BJ (cell line): ENCODE measurements at places on chromosomes 5 and 9. TPM values are rescaled to one million over a fixed set of nuclear protein-coding genes. Genes with fewer than 3 reads are reported as not detected.

Gene PCDHB9
- 0.22 and 0.49 TPM in 2 replicates for polyA plus RNA-seq

Gene FBXO38
- polyA plus RNA-seq, result 19.3 and 36.3 TPM in 2 replicates

Gene ROPN1L
- polyA plus RNA-seq, result 0.54 TPM in 2 replicates

DNA sequence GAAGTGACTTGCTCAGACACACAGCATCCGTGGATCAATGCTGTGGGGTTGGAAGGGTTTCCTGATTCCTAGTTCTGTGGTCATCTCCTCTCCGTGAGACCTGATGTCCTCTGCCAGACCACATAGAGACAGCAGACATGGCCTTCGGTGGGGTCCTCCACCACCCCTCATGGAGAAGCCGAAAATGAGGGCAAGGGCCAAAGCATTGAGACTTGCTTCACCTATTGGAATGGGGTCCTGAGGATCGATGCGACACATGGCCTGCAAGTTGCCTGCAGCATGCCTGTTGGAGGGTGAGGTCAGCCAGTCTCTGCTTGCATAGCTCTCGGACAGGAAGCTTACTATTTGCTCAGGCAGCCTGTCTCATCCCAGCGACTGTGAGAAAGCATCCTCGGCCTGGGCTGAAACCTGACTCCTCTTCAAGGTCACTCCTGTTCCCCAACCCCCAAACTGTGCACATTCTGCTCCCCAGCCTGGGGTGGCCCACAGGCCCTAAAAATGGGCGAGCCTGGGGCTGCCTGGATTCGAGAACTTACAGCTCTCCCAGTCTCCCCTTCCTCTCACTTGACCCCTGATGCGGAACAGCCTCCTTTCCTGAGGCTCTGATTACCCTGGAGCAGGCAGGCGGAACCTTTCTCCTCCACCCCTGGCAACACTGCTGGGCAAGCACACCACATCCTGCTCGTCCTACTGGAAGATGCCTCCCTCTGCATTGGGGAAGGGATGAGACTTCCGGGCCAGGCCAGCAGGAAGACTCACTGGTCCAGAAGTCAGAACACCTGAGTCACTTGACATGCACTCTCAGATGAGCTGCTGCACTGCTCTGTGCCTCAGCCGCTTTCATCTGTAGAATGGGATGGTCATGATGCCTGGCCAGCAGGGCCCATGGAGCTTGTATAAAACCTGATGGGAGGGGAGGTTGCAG, 186.9 kb downstream of the RGS3 start:
- no peak for DNase-seq

DNA sequence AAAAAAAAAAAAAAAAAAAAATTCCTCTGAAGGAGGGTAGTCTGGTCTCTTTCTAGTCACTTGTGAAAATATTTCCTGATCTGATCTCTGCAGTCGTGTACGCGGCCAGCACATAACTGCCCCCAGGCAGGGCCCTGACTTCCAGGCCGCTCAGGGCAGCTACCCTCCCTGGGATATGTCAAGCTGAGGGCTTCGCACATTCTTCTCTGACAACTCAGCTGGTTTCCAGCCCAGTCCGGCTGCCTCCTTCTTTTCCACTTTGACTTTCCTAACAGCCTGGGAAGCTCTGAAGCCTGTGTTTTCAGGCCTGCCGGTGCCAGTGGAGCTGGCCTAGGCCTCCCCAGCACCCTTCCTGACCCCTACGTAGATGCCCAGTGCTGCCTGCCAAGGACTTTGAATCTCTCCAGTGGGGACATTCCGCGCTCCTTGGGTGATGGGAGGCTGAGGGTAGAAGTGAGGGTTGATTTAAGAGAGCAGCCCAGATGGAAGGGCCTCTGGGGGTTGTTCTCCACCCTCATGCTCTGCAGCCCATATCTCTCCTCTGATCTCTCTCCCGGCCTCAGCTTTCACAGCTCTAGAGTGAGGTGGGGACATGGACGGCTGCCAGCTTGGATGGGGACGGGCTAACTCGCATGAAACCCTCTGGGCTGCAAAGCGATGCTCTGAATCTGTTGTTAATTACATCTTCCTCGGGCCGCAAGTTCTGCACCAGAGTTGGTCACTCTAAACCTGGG, 20.7 kb downstream of the COL5A1 start:
- DNase-seq, result peak; percentile 90

DNA sequence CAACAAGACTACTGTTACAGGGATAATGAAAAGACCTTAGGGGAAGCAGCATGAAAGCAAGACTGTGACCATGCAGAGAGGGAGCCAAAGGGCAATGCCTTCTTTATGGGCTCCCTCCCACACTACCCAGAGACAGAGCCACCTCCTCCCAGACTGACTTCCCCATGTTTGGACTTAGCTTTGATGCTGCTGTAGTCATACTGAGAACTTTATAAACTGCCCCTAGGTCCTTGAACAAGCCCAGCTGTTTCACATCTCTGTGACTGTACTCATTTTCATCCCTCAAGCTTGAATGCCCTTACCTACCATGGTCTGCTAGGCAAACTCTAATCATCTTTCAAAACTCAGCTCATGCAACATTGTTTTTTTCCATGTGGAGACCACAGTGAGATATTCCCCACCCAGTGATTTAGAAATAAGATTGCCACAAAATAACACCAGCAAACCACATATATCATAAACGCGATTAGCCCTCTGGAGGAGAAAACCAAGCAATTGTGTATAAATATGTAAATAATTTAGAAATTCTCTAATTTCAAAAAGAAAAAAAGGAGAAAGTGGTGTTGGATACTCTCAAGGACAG, 23.4 kb upstream of the FAM169A start:
- DNase-seq, result no peak

- peak; percentile 33 for DNase-seq
Measured at GRCh38 chr5:72470826-72471225, 36.4 kb downstream of the ZNF366 start.

DNA sequence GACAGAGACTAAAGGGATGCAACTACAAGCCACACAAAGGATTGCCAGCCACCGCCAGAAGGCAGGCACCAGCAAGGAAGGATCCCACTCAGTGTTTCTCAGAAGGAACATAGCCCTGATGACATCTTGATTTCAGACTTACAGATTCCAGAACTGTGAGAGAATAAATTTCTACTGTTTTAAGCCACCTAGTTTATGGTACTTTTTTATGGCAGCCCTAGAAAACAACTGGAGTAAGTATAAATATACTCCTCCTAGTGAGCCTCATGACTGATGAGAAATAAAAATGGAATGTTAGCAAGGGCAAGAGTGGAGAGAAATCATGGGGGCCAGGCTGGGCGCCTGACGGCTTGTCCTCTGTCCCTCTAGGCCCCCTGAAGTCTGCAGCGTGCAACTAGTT, 307.3 kb downstream of the PIK3R1 start:
- peak; percentile 52 for DNase-seq

GRCh38 chr5:37208883-37209797, 40.0 kb downstream of the CPLANE1 start:
- DNase-seq, result no peak

DNA sequence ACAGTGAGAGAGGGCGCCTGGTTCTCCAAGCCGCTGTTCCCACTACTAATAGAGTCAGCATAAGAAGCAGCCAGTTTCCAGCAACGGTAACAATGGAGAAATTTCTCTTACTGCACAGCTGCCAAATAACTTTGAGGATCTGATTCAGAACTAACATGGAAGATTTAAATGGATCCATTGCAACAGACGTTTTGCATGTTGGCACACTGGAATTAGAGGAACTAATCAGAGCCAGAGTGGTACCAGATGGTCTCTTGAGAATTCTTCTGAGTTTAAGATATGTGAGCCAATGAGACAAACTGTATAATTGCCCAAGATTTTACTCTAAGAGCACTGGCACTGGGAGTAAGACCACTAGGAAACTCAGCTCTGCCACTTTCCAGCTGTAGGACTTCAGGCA, 186.5 kb downstream of the EFNA5 start:
- no peak for DNase-seq

DNA sequence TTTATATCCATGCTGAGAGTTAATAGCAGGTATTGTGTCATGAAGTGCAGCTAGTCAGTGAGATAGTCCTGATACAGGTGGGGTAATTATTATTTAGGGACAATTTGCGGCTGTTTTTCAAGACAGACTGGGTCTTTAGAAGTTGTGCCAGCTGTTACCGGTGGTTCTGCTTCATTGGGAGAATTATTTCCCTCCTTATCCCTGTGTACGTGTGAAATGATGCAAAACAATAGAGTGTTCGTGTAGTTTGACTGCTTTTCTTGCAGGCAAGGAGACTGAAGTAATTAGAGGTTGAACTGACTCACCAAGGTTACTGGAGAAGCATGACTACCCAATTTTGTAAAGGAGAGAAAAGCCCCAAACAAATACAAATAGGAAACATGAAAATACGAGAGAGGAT, 101.7 kb downstream of the ARRDC3 start:
- peak; percentile 77 for DNase-seq

DNA sequence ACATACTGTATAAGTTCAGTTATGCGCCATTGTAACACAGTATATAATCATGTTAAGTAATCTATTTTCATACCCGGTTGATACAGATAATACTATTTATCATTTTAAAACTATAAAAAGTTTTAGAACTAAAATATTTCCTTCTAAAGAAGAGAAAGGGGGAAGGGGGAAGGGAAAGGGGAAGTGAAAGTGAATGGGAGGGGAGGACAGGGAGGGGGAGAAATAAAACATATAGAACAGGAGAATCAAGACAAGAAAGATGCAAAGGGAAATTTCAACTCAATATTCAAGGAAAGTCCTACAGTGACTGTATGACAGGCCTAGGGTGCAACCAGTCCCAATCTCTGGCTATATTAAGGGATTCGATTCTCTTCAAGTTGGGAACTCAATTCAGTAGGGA, 1278.8 kb downstream of the MAT2B start:
- no peak for DNase-seq

- DNase-seq, result no peak
Measured at GRCh38 chr5:66358741-66359140, 214.6 kb downstream of the SREK1 start.

- no peak for DNase-seq
Measured at GRCh38 chr9:35646153-35646532, 4.6 kb downstream of the SIT1 start.

- no peak for DNase-seq
Measured at GRCh38 chr5:5323551-5323950, 98.9 kb upstream of the ICE1 start.

- DNase-seq, result no peak
Measured at GRCh38 chr9:32426278-32426939, 42.0 kb downstream of the ACO1 start.

- DNase-seq, result no peak
Measured at GRCh38 chr9:133991214-133991921, 756 bp downstream of the VAV2 start.

- no peak for DNase-seq
Measured at GRCh38 chr5:135576075-135576599, 2.7 kb downstream of the CXCL14 start.

DNA sequence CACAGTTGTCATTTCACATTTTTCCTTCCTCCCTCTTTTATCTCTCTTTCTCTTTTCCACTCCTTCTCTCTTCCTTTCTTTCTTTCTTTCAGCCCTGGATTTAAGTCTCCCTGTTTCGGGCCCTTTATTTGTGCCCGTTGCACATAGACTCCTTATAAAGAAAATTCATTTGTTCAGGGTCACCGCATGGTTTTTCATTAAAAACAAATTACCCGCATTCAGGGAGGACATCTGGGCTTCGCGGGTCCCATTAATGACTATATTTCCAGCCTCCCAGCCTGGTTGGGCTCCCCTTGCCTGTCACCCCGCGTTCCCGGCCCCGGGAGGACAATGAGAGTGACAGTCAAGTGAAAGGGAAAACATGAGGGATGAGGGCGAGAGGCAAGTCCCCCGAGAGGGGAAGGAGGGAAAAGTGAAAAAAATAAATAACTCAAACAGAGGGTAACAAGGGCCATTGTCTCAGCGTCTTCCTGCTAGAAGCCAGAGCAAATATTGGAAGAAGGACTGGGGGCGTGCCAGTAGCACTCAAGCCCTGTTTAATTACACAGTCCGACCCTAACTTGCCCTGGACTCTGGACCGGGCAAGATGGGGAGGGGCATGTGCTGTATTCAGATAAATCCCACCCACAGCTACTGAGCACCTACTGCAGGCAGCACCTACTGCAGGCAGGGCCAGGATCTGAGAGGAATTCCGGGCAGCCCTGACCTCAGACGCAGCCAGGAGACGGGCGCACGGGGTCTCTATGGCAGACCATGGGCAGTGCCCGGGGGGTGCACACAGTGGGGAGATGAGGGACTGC, 166.2 kb downstream of the PAX5 start:
- no peak for DNase-seq

GRCh38 chr9:128310461-128310860, 11.8 kb downstream of the TRUB2 start:
- DNase-seq, result no peak

- no peak for DNase-seq
Measured at GRCh38 chr5:71883742-71884103, 164.6 kb downstream of the CARTPT start.

GRCh38 chr5:68519143-68519542, 303.6 kb downstream of the PIK3R1 start:
- DNase-seq, result no peak

DNA sequence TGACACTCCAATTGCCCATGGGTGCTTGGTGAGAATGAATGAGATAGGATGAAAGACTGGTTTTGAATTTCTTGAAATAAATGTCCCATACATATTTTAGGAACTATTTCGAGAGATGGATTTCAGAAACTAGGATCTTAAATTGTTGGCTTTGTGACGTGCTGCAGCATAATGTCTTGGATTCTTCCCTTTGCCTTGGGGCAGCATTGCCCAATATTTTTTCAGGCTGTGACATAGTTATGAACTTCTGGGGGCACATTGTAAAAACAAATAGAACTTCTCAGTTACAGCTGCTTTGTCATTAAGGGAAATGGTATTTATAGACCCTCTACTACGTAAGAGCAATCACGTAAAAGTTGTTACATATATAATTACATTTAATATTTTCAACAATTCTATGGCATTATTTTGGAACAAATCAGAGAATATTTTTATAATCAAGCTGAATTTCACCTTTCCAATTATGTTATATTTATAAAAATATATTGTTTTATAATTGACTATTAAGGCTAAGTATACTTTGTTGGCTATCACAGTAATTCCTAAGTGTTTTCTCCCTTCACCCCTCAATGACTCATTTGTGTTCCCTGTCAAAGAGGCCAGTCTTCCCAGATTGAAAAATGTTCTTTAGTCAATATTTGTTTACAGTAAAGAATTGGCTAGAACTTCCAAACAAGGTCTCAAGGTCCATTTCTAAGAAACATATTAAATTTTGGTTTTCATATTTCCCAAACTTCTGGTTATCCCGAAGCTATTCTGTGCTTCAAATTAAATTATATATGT, 1388.3 kb upstream of the ACO1 start:
- no peak for DNase-seq

GRCh38 chr9:137788561-137789294, 88.9 kb upstream of the CACNA1B start:
- no peak for DNase-seq

GRCh38 chr9:108963459-108964143, 29.4 kb downstream of the ABITRAM start:
- DNase-seq, result no peak
